ENCODE measurements at places on chromosomes 7 and 10.

DNA sequence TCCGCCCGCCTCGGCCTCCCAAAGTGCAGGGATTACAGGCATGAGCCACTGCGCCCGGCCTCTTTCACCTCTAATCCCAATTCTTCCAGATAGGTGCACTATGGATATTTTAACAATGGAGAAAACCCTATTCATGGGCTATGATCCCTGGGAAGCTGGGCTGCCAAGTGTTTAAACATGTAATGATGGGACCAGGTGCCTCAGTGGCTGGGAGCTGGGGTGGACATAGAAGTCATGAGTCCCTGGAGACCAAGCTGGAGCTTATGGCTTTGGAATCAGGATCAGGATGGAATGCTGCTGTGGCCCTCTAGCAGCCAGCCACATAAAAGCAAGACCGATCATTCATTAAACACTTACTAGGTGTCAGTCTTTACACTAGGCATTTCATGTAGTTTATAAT is 41.8 kb upstream of the IGFBP3 start:
- H3K4me3 ChIP-seq, result no peak overlapping the region
- H3K27me3 ChIP-seq, result no peaks in the 10 kb centered on the region
- no peaks in the 10 kb centered on the region for H3K4me1 ChIP-seq
- H3K27ac ChIP-seq, result no peak overlapping the region
- DNase-seq, result no peak

DNA sequence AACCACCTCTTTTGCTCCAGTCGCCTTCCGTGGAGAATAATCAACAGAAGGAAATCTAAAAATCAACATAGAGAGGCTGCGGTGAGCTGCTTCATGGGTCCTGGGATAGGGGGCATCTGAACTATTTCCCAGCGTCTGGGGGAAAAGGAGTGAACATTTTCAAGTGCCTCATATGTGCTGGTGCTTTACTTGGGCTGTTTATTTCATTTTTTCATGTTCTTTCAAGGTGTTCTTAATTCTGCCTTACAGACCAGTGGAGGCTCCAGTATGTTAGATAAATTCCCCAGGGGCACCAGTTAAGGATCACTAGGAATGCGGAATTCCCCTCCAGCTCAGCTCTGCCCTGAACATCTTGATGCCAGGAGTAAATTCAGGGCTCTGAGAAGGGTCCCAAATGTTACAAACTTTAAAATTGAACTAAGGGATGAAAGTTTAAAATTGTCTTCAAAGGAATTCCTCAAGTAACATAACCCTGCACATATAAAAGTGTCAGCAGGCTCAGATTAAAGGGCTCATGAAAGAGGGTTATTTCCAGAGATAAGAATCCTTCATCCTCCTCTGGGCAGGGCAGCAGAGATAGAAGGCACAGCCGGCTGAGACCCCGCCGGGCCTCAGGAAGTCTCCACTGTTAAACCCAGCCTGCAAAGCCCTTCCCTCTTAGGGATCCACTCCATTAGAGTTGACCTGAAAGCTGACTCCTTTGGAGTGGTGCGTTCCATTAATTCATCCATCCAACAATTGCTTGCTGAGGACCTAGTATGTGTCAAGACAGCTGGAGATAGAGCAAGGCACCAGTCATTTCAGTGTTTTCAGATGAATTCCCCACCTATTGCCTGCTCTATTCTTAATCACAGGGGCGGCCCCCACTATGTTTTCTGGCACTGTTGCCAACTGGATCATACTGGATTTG is 345.8 kb downstream of the KCNMA1 start:
- H3K4me3 ChIP-seq, result no peak overlapping the region
- H3K27me3 ChIP-seq, result no peaks in the 10 kb centered on the region
- no peaks in the 10 kb centered on the region for H3K36me3 ChIP-seq
- no peak overlapping the region for H3K27ac ChIP-seq
- H3K4me1 ChIP-seq, result peaks cover 12% of the 10 kb centered on the region
- peak; percentile 29 for DNase-seq

DNA sequence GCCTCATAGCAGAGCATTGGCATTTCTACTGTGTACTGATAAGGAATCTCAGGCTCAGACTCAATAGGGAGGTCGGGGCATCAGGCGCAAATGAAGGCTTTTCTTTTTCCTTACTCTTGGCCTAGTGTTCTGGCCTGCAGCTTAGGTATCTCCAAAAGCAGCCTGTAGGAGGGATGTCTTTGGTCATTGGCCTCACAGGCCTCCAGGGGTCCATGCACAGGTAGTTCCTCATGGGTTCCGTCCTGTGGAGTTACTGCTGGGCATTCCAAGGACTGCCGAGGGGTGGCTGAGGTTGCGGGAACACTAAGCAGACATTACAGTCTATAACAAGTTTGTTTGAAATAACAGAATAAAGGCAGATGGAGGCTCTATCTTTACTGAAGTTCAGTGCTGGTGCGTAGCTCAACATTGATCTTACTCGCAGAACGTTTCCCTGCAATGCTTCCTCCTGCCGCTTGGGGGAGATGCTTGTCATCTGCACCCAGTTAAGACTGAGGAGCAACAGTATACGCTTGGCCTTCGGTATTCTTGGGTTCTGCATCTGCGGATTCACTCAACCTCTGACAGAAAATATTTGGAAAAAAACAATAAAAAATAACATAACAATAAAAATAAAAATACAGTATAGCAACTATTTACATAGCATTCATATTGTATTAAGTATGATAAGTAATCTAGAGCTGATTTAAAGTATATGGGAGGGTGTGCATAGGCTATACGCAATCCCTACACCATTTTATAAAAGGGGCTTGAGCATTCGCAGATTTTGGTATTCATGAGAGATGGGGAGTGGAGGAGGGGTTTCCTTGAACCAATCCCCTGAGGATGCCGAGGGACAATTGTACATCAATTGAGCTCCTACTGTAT is 58.9 kb downstream of the SH2D4B start:
- H3K4me1 ChIP-seq, result no peaks in the 10 kb centered on the region
- H3K36me3 ChIP-seq, result no peaks in the 10 kb centered on the region
- H3K27me3 ChIP-seq, result no peaks in the 10 kb centered on the region
- no peak overlapping the region for H3K27ac ChIP-seq
- no peak overlapping the region for H3K4me3 ChIP-seq

DNA sequence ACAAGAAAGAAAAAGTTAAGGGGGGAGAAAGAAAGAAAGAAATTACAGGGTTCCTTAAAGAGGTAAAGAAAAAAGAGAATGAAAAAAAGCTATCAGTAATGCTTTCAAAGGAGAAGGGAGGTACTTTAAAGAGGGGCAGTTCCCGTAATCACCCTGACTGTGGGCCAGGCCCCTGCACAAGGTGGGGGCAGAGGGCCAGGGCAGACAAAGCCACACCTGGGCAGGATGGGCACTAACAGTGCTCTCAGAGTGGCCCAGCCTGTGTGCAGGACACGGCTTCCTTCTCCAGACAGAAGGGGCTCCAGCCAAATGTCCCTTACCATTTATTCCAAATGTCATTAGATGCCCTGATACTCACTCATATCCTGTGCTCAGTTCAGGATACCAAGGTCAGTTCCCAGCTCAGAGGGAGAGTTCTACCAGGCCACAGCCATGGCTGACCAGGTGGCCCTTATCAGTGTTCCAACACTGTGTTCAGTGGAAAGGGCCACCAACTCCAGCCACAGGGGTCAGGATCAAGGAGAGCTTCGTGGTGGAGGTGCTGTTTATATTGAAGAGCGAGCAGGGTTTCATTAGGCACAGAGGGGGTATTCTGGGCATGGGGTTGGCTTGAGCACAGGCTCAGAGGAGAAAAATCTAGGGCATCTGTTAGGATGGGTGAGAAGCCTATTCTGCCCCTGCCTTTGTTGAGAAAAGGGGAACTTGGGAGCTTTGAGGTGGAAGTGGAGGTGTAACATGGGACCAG is 29.9 kb downstream of the DPCD start:
- no peak overlapping the region for H3K27ac ChIP-seq
- H3K27me3 ChIP-seq, result no peaks in the 10 kb centered on the region
- H3K4me1 ChIP-seq, result no peaks in the 10 kb centered on the region
- no peak for DNase-seq
- no peak overlapping the region for H3K4me3 ChIP-seq

- no peak for DNase-seq
- no peaks in the 10 kb centered on the region for H3K36me3 ChIP-seq
- H3K27me3 ChIP-seq, result no peaks in the 10 kb centered on the region
- peaks cover 3% of the 10 kb centered on the region for H3K4me1 ChIP-seq
- H3K27ac ChIP-seq, result no peak overlapping the region
Observed at GRCh38 chr10:99766302-99766681, 16.1 kb upstream of the ABCC2 start.

DNA sequence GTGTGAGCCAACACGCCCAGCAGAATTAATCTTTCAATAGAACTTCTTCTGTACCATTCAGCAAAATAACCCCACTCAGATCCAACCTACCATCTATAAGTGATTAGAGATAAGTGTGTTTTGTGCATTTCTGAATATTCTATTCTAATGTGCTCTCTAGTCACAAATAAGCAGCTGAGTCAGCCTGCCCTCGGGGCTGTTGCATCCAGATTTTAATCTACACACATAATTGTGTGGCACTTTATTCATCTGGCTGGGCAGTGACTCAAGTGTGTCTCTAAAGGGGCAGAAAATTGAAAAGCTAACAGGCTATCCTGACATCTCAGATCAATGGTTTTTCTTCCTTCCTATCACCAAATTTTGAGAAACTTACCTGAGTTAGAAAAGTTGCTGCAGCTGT is 60.3 kb downstream of the PRR15 start:
- no peaks in the 10 kb centered on the region for H3K27me3 ChIP-seq
- peaks cover 4% of the 10 kb centered on the region for H3K4me1 ChIP-seq
- no peaks in the 10 kb centered on the region for H3K36me3 ChIP-seq
- DNase-seq, result no peak

DNA sequence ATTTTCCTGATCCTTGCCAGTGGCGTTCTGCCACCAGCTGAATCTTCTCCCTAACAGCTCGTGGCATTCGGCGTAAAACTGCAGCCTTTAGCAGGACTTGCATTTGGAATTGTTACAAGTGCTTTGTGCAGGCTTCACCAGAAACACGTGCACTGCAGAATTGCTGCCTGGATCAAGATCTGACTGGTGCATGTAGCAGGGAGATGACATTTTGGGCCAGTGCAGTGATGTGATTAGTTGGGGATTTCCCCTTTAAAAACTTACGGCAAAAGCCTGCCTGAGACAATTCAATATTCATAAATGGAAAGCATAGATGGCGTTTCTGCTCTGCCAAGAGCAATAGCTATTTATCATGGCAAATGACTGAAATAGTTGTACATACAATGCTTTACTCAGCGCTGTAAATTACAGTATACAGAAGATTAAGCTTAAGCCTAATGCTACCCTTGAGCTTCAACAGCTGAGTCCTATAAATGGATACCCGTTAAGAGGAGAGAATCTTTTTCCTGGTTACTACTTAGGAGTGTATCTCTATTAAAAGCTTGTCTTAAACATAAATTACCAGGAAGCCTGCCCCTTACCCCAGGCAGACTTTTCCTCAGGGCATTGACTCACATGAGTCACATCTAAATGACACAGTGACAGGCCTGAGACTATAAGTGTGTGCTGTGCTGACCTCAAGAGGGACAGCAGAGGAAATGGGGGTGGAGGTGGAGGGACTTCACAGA is 106.3 kb downstream of the ATXN7L1 start:
- no peak overlapping the region for H3K4me3 ChIP-seq
- DNase-seq, result no peak
- H3K27ac ChIP-seq, result peak overlapping the region; percentile 20
- H3K4me1 ChIP-seq, result peaks cover 30% of the 10 kb centered on the region
- H3K36me3 ChIP-seq, result no peaks in the 10 kb centered on the region

GRCh38 chr10:109019001-109019424 is 904.3 kb downstream of the XPNPEP1 start:
- H3K36me3 ChIP-seq, result no peaks in the 10 kb centered on the region
- DNase-seq, result peak; percentile 11
- H3K4me1 ChIP-seq, result no peaks in the 10 kb centered on the region
- H3K27ac ChIP-seq, result no peak overlapping the region
- no peaks in the 10 kb centered on the region for H3K27me3 ChIP-seq

DNA sequence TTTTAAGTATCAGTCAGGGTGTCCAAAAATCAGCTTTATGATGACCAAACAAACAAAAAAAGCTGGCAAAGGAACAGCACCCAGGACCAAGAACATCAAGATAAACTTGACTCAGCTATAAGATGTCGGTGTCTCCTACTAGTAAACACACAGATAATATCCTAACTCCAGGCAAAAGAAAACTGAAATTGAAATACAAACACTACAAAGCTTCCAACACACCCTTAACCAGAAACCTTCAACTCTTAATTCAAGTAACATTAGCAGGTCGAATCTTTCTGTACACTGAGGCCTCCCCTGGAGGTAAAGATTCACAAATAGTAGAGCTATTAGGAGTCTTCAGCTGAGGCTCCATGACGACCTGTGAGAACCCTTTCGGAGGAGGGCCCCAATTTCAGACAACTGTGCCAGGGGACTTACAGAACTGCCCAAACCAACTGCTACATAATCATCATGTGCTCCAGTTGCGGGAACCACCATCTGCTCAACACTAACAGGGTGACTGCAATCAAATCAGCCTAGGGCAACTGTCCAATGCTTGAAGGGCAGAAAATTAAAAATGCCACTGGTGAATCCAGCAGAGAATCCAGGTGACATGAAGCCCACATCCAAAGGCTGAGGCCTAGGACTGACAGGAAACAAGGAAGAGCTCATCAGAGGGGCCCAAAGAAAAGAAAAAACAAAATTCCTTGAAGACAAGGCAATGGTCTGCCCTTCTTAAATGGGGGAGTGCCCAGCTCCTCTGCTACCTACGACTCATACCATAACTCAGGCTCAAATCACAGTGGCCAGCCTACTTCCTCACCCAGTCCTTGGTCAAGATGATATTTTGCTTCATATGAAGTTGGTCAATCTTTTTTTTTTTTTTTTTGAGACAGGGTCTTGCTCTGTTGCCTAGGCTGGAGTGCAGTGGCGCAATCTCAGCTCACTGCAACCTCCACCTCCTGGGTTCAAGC is 20.0 kb downstream of the XPNPEP1 start:
- DNase-seq, result no peak
- H3K27me3 ChIP-seq, result no peaks in the 10 kb centered on the region
- H3K4me1 ChIP-seq, result peaks cover 12% of the 10 kb centered on the region
- no peak overlapping the region for H3K4me3 ChIP-seq
- no peak overlapping the region for H3K27ac ChIP-seq

GRCh38 chr7:23938937-23939552 is 229.0 kb downstream of the STK31 start:
- DNase-seq, result peak; percentile 41
- H3K27ac ChIP-seq, result no peak overlapping the region
- no peak overlapping the region for H3K4me3 ChIP-seq
- no peaks in the 10 kb centered on the region for H3K27me3 ChIP-seq
- no peaks in the 10 kb centered on the region for H3K36me3 ChIP-seq

- no peaks in the 10 kb centered on the region for H3K27me3 ChIP-seq
- DNase-seq, result no peak
- no peaks in the 10 kb centered on the region for H3K36me3 ChIP-seq
Observed at GRCh38 chr7:26490640-26491624, 199.3 kb downstream of the SNX10 start.

GRCh38 chr10:102231357-102232318 is 5.5 kb downstream of the ELOVL3 start:
- H3K4me3 ChIP-seq, result no peak overlapping the region
- H3K36me3 ChIP-seq, result no peaks in the 10 kb centered on the region
- peaks cover 42% of the 10 kb centered on the region for H3K27me3 ChIP-seq

- H3K4me3 ChIP-seq, result no peak overlapping the region
- H3K27me3 ChIP-seq, result no peaks in the 10 kb centered on the region
- no peaks in the 10 kb centered on the region for H3K36me3 ChIP-seq
- no peak for DNase-seq
- no peak overlapping the region for H3K27ac ChIP-seq
- H3K4me1 ChIP-seq, result no peaks in the 10 kb centered on the region
Observed at GRCh38 chr10:1603181-1603580, 134.1 kb downstream of the ADARB2 start.

Data from fibroblast of lung (primary cell).